Upper lobe of left lung (tissue), 6 donors: ENCODE measurements at places on chromosomes 2 and 18. TPM values are rescaled to one million over a fixed set of nuclear protein-coding genes. Genes with fewer than 3 reads are reported as not detected.

DNA sequence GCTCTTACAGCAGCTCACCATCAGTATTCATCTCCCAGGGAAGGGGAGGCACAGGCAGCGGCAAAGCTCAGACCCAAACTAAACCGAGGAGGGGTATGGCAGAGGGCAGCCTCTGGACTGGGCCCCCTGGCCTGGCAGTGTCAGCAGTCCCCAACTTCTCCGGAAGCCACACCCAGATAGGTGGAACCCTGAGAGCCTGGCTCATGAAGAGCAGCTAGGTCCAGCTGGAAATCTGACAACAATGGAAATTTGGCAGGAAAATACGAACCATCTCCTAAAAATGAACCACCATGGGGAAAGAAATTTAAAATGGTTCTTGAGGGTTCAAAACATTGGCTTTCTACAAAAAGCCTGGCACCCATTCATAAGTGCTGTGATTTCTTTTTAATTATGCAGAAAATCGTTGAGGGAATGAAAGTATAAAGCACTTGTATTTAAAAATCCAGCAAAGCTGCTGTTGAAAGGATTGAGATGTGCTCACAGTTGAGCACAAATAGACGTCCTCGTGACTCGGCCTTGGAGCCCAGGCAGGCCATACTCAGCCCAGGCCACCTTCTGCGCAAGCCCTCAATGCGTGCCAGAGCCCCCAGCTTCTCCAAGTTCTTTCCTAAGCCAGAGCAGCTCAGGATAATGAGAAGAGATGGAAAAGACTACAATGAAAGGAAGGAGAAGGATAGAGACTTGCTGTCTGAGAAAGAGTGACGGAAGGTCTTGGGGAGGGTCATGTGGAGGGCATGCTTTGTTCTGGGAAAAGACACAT lies 93.0 kb downstream of the COL6A3 start:
- DNase-seq, result peak; percentile 37

DNA sequence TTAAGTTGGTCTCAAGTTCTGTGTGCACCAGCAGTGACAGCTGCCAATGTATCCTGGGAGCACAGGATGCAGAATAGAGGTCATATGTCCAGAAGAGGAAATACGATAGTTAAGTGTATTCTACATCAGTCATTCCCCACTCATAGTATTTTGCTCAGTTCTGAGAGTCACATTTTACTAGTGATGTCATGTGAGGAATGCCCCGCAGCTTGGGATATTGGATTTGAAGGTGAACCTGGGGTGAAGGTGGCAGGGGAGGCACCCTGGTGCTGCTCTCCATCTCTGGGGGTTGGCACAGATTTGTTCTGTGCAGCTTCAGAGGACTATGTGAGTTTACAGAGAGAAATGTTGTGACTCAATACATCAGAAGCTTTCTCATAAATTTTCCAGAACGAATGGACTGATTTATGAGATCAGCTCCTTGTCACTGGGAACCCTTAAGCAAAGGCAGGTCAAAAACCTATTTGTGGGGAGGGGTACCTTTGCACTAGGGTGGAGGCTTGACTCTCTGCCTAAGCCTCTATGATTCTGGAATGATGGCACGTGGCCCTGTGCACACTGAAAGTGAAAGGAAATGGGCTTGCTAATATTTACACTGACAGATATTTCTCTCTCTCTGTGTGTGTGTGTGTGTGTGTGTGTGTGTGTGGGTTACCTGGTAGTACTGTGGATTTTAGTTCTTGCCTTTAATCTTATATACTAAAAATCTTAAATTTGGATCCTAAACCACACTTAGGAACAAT lies 95.9 kb downstream of the NEB start:
- DNase-seq, result no peak

DNA sequence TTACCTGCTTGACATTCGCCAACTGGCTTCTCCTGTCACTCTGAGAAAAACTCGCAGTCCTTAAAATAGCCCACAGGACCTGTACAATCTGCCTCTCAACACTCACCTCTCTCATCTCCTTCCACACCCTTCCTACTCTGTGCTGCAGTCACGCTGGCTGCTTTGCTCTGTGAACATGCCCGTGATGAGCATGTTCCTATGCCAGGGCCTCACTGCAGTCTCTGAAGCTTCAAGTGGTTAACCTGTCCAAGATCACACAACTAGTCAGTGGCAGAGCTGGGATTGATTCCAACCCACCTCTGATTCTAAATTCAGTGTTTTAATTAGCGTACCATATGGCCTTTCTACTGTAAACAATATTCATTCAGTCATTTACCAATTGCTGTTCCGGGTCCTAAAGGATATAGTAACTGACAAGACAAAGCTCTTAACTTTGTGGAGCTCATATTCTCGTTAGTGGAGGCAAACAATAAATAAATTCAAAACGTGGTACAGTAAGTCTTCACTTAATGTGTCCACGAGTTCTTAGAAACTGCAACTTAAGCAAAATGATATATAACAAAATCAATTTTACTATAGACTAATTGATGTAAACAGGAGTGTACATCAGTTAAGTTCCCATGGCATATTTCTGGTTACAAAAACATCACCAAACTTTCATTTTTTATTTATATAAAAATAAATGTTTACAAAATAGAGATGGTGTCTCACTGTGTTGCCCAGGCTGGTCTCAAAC lies 38.9 kb upstream of the FBXO11 start:
- no peak for DNase-seq

GRCh38 chr18:69889009-69889408 lies 58.7 kb downstream of the CD226 start:
- DNase-seq, result no peak

- no peak for DNase-seq
These were observed 57.6 kb downstream of the TPGS2 start for GRCh38 chr18:36771245-36771644.

GRCh38 chr2:5695654-5696403 lies 3.6 kb downstream of the SOX11 start:
- DNase-seq, result no peak

GRCh38 chr18:48719974-48720654 lies 181.3 kb downstream of the CTIF start:
- DNase-seq, result no peak

GRCh38 chr2:6694555-6694954 lies 171.2 kb downstream of the CMPK2 start:
- DNase-seq, result no peak

DNA sequence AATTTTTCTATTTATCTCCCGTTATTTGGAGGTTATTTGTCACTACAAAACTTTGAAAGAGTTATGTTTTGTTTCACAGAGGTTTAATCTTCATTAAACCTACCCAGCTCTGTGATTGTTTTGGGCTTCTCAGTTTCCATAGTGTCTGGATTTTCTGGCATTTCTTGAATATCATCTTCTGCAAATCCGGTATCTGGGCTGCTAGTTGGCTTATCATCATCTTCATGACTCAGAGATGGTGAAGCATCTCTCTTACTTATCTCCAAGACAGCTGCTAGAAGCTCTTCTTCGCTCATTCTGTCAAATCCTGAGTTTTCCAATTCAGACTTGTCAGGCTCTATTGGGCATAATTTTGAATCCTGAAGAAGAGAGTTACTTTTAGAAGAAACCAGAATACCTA lies 55.6 kb downstream of the VIL1 start:
- no peak for DNase-seq

- no peak for DNase-seq
These were observed 86.4 kb downstream of the LIMS1 start for GRCh38 chr2:108620656-108621055.

DNA sequence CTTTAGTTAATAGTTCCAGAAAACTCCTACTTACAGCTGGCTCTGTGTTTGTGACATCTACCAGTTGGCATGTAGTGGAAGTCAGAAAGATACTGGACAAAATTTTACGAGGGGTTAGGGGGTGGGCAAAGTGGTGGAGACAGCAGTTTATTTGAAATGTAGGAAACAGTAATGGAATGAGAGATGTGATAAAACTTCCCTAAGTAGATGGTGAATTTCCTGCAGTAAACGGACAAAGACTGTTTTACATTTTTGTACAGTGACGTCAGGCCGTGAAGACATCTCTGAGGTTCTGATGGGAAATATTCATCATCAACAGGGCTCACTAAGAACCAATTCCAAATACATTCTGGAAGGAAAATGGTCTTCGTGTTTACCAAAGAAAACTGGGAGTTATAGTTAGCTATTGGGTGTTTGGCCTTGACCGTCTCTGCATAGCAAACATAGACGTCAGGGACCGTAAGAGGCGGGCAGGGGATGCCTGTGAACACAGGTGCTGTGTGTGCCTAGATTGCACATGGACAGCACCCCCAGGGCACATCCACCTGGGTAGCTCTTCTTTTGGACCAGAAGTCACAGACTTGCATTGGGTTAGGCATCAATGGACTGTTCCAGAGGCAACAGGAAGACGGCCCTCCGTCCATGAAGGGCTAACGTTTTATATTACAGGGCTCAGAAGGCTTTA lies 131.5 kb downstream of the ZNF516 start:
- DNase-seq, result no peak

DNA sequence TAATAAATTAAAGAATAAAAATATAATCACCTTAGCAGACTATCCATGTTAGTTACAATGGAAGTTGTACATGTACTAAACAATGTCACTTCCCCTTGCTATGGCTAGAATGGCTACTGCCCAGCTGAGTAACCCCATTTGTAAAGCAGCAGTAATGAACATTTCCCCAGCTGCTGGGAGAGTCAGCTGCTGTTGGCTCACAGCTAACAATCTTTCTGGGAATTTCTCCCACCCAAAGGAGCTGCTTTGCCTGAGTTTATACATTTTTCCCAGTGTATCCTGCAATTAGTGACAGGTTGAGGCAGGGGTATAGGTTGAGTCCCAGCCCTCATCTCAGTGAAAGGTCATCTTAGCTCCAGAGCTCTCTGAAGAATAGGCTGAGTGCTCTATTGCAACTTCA lies 665.6 kb upstream of the KLHL29 start:
- DNase-seq, result no peak

DNA sequence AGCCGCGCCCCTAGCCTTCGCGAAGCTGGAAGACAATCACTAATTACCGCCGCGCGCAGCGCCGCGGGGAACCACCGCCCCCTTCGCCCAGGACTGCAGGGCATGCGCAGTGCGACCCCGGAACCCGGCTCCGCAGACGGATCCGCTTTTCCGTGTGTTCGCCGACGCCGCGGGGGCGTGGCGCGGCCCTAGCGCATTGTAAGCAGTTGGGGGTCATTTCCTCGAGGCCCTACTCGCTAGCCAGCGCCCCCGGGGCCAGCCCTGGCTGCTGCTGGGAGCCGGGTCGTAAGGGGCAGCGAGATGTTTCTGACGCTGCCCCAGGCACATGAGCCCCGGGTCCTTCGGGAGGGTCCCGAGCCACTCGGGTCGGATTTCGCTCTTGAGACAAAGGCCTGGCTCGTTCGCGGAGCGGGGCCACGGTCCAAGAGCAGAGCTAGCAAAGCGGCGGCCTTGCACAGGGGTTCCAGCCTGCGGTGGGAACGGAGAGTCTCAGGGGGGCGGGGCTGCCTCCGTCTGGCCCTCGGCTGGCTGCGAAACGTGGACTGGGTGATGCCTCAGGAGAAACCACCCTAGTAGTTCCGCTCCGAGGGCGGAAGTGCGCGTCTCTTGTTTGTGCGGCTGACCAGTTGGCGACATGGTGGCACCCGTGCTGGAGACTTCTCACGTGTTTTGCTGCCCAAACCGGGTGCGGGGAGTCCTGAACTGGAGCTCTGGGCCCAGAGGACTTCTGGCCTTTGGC lies at the start of the genes ELP2 and SLC39A6:
TSS of gene ELP2 (plus strand) at position 600 of the 739 bp plus-strand sequence. CDS start at position 635, 35 bp downstream.
TSS of gene SLC39A6 (minus strand) at position 41 of the 739 bp plus-strand sequence. CDS start 2,333 bp downstream, outside the sequence.
- DNase-seq, result peak; percentile 99

DNA sequence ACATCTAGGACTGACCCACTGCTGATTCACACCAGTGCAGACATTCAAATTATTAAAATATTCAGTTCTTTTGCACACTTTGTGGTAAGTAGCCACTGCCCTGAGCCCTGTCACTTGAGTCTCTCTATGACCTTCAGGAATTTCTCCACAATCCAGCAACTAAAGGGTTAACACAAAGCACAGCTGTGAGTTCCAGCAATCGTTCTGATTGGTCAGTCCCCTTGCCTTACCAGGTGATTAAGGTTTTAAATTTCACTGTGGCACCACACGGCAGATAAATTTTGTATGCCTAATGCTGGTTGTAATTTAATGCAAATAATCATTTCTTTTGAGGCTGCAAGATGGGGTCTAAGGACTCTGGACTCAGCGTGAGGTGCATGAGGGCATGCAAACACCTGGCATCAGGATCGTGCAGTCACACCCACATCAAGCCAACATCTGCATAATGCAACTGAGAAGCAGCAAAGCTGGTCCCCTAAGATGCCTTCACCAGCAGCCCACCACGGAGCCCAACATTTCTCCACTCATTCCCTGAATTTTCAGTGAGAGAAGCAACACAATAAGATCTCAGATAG lies 36.6 kb downstream of the SLC14A1 start:
- no peak for DNase-seq

DNA sequence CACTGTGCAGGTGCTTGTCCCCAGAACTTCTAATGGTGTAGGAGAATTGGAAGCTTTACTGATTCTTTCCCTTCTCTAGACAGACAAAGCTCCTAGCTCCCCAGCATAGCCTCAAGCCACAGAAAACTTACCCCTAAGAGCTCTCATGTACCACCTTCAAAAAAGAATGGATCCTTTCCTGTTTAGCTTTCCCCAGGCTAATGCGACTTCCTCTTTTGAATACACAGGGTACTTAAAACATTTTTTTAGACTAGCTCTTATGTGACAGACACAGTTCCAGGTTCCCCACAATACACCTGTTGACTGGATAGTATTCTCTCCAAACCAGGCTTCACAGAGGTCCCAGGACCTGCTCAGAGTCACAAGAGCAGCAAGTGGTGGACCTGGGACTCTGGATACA lies 8.3 kb downstream of the CTAGE1 start:
- no peak for DNase-seq

DNA sequence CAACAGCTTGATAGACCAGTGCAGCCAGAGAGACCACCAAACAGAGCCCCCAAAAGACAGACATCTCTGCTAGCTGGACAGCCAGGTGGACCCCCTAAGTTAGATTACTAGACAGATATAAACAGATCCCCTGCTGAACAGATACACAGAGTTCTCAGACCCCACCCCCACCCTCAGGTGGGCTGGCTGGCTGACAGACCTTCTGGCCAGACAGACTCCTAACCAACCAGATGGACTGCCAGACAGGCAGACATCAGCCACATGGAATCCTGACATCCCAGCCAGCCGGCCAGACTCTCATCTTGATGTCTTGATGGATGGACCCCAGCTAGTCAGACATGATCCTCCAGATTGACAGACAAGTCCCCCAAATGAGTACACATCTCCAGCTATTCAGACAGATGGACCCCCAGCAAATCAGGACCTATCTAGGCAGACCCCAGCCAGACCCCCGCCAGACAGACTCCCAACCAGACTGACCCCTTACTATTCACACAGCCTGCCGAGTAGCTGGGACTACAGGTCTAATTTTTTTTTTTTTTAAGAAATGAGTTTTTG lies 18.0 kb downstream of the PTPN18 start:
- DNase-seq, result no peak

The TMEM198 gene
- total RNA-seq, result 2.7 TPM

The PAX8 gene
- 3.6 TPM for total RNA-seq

The ANKRD44 gene
- total RNA-seq, result 87.7 TPM
